ENCODE measurements at places on chromosomes 2 and 18. TPM values are rescaled to one million over a fixed set of nuclear protein-coding genes. Genes with fewer than 3 reads are reported as not detected.

The CENPA gene
- total RNA-seq: not detected

The CASP10 gene
- 36.6 TPM for total RNA-seq

The VIT gene
- not detected for total RNA-seq

The CCDC148 gene
- total RNA-seq: not detected

- no peak for DNase-seq
These were observed 37.5 kb downstream of the STAT1 start for GRCh38 chr2:190976521-190976920.

GRCh38 chr2:130374587-130375290, 18.9 kb downstream of the PTPN18 start:
- no peak for DNase-seq

DNA sequence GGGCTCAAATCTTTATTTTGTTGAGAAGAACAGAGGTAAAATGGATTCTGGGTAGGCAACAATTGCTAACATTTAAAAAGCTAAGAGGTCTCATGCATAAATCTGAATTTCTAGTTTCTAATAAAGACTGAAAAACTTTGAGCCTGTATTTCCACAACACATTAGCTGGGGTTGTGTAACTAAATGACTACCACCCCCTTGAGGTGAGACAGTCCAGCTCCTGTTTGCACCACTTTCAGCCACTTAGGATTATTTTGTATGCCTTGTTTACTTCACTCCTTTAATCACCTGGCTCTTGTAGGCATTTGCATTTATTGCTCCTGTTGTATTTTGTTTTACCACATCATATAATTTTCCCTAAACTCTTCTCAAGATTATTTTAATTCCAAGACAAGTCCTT, 376.6 kb downstream of the PTH2R start:
- no peak for DNase-seq

All from CD4-positive, alpha-beta memory T cell (primary cell).